ENCODE measurements at places on chromosomes 16 and 17.

DNA sequence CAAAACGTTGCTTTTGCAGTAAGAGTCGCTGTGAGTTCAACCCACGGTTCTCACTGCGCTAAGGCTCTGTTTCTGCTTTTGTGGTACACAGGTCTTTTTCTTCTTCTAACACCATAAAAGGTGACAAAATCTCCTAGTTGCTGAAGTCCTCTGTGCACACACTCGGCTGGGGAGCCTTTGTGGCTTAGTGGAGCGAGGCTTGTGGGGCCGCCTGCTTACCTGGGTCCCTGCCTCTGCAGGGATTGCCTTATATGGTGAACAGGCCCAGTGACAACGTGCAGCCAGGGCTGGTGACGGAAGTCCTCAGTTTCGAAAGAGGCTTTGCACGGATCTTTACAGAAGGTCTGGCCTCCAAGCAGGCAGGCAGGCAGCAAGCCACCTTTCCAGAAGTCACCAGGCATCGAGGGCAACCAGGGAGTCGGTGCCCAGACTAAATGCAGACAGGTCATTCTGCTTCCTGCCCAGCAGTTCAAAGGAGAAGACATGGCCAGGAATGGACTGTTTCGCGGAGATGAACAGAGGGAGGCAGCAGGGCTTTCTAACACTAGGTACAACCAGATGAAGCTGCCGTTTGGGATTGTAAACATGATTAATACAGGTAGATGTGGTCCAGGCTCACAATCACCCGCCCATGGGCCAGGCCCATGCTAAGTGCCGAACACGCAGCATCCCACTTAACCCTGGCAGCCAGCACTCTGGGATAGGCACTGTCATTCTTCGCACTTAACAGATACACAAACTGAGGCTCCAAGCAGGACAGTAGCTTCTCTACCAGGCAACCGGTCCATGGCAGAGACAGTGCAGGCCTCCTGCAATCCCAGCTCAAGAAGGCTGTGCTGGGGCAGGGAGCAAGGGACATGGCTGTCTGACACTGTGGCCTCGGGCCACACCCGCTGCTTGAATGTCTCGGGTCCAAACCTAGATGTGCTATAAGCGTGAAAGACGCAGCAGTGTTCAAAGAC lies 10.7 kb upstream of the MEAK7 start:
- no peak for DNase-seq

DNA sequence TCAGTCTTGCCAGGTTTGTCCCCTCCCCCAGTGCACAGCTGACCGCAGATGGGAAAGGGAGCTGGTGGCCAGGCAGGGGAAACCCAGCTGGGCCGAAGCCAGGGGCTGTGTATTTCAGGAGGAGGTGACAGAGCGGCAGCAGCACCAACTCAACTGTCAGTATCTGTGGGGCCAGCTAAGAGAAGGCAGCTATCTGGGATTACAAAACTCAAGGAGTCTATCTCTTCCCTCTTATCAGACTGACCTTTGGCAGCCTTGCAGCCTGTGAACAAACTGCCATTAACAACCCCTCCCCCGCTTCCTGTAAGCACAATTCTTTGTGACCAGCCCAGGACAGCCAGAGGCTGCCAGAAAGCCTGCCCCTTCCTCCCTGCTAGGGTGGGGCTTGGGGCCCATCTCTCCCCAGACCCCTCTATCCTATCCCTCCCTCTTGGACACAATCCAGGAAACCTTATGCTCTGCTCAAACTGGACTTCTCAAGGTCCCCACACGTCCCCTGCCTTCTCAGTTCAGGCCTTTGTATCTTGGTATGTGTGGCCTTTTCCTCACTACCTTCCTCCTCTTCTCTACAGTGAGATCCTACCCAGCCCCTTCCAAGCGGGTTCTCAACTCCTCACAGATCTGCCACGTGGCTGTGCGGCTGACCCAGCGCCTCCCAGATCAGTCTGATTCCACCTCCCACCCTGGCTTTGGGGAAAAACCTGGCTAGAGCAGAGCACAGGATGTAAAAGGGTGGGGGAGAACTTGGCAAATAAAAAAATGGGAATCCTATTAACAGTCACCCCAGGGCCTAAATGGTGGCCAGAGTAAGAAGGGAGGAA lies 10.5 kb downstream of the ST3GAL2 start:
- DNase-seq: peak; percentile 98

DNA sequence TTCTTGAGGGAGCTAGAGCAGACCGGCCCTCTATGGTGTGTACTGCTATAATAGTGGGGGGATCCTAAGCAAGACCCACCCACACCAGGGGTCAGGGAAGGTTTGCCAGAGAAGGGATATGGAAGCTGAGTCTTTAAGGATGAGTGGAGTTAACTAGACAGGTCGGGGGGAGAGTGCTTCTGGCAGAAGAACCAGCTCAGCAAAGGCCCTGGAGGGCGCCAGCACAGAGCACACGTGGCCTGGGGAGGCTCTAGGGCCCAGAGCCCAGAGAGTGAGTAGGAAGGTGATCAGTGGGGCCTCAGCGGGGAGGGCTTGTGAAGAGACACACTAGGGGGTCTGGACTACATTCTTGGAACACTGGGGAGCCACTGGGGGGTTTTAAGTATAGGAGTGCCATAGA lies 21.1 kb downstream of the NGFR start:
- peak; percentile 22 for DNase-seq

DNA sequence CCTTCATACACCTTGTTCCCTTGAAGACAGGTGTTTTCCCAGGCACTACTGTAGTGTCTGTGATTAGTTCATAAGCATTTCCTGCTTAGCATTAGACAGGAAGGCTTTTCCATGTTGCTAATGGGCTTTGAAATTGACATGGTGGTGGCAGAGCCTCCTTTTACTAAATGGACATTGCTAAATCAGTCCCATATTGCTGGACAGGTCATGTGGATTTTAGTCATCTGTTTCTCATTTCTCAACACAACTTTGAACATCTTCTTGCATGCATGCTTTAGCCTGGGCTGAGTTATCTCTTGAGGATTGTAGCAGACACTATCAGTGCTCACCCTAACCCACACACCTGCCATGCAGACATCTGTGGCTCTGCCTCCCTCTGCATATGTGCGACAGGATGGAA lies 13.7 kb upstream of the BCO1 start:
- DNase-seq: no peak

DNA sequence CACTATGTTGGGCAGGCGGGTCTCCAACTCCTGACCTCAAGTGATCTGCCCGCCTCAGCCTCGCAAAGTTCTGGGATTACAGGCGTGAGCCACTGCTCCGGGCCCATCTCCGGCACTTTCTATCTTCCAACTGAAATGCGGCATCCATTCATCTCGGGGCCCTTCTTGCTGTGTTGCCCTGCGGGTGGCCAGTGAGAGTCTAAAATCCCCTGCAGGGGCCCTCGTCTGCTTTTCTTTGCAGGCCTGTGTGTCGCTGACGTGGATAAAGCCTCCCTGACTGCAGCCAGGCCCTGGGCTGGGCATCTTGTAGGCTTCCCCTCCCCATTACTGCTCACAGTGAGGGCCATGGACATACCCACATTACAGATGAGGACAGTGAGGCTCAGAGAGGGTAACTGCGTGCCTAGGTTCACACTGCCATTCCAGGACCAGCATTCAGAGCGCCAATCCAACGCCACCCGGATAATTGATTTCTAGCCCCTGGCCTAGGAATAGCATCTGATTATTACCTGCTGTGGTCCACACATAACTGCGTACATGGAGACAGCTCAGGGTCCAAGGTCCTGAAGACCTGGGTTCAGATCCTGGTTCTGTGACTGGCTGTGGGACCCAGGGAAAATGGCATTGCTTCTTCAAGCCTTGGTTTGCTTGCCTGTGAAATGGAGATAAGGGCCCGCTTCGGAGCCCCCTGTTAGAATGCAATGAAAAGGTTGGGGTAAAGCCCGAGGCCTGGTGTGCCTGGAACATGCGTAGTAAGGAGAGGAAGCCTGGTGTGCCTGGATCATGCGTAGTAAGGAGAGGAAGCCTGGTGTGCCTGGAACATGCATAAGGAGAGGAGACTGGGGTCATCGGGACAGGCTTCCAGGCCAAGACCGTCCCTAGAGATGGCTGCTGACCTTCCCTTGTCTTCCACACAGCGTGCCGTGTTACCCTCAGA lies 25.0 kb downstream of the CRISPLD2 start:
- DNase-seq: no peak

- DNase-seq: no peak
These were observed 62.7 kb downstream of the KNOP1 start for GRCh38 chr16:19655242-19655777.

DNA sequence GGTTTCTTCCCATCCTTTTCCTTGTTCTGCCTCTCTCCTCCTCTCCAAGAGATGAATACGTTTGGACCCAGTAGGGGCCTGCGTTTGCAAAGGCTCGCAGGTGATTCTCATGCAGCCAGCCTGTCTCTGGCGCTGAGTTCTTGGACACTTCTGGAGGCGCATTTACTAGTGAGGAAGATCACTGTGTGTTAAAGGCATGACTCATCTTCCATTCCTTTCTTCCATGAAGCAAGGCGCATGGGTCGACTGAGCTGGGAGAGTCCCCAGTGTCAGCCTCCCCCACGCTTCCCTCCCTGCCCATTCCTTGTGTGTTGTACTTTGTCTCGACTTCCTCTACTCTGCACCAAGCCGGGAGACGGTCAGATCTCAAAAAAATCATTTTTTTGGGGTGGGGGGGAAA lies 159.9 kb upstream of the EEF2KMT start:
- no peak for DNase-seq

- no peak for DNase-seq
These were observed 488 bp downstream of the TMEM100 start for GRCh38 chr17:55722016-55722736.

DNA sequence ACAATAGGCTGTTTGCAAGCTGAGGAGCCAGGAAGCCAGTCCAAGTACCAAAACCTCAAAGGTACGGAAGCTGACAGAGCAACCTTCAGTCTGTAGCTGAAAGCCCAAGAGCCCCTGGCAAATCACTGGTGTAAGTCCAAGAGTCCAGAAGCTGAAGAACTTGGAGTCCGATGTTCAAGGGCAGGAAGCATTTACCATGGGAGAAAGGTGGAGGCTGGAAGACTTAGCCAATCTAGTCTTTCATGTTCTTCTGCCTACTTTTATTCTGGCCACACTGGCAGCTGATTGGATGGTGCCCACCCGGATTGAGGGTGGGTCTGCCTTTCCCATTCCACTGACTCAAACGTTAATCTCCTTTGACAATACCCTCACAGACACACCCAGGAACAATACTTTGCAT lies 15.3 kb downstream of the CD300LB start:
- no peak for DNase-seq

GRCh38 chr17:78529871-78530670 lies 47.1 kb downstream of the DNAH17 start:
- DNase-seq: peak; percentile 52

DNA sequence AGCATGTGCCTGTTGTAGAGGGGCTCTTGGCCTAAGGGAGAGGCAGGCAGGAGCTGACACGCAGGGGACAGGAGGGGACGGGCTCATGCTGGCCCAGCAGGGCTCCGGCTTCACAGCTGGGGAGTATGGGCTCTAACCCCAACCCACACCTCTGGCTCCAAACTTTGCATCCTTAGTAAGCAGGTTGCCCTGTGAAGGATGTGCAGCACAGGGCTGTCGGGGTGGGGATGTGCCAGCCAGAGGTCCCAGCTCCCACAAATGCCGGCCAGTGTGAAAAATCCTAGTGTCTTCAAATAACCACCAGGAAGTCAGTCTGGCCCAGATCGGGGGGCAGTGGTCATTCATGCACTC lies 14.0 kb upstream of the FAM83G start:
- no peak for DNase-seq

- DNase-seq: no peak
These were observed 1262.8 kb upstream of the CDH8 start for GRCh38 chr16:63298993-63299392.

GRCh38 chr17:39793301-39793872 lies 55.6 kb downstream of the GRB7 start:
- DNase-seq: no peak

GRCh38 chr16:85124636-85125346 lies 12.5 kb upstream of the CIBAR2 start:
- DNase-seq: peak; percentile 96

- no peak for DNase-seq
These were observed 1.2 kb upstream of the GPT2 start for GRCh38 chr16:46882940-46883307.
